Esophagus muscularis mucosa (tissue), 4 donors: ENCODE measurements at places on chromosomes 7 and 10.

GRCh38 chr10:124259139-124259825 lies 159.4 kb downstream of the OAT start:
- DNase-seq, result no peak

DNA sequence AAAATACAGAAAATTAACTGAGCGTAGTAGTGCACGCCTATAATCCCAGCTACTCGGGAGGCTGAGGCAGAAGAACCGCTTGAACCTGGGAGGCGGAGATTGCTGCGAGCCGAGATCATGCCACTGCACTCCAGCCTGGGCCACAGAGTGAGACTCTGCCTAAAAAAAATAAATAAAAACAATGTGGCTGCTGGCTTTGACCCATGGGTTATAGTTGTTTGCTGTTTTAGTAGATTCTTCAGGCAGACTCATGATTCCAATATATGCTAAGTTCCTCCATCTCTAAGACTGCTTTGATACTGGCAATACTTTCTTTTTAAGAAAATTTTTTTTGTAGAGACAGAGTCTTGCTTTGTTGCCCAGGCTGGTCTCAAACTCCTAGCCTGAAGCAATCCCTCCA lies 8.4 kb downstream of the OLAH start:
- DNase-seq, result no peak

DNA sequence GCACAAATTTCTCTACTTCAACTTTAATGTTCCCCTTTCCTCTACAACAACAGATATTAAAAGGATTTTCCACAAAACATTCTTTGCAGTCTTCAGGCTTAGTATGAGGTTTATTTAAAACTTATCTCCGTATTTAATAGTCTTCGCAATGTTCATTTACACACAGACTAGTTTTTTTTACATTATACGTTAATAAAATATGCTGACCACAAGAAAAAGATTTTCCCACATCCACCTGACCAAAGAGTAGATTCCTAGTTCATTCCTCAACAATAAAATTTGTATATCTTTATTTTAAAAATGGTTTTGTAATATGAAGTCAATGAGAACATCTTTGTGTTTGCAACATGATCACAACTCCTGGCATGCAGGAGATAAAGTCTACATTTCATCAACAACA lies 42.4 kb downstream of the POT1 start:
- DNase-seq, result no peak

DNA sequence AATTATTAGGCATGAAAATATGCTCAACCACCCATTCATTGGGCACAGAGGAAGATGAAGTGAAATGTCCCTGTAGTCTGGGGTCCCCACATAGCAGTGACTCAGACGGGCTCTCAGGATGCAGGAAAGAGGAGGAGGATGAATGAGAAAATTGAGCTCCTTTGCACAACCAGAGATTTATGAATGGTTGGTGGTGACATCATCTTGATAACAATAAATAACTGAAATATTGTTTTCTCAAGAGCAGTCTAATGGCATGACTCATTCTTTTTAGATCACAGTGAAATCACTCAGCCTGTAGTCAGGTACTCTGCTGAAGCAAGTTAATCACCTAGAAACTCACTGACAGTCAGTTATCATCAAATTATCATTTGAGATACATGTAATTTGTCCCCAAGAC lies 254.1 kb downstream of the RELN start:
- DNase-seq, result no peak

DNA sequence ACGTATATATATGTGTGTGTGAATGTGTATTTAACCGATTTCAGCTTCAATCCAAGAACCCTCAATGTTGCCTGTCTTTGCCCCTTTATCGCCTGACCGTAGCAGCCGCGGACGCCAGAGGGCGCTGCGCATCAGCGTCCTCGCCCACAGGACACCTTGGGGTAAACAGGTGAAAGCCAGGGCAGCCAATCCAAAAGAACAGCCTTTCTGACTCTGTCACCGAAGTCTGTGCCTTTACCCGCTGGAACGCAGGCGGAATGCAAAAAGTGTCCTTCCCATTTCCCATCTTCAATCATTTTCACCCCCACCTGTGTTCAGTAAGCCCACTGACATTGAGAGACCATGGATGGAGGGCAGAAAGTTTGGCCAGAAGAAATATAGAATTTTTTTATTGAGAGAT lies 3.6 kb downstream of the NXPH1 start:
- no peak for DNase-seq

DNA sequence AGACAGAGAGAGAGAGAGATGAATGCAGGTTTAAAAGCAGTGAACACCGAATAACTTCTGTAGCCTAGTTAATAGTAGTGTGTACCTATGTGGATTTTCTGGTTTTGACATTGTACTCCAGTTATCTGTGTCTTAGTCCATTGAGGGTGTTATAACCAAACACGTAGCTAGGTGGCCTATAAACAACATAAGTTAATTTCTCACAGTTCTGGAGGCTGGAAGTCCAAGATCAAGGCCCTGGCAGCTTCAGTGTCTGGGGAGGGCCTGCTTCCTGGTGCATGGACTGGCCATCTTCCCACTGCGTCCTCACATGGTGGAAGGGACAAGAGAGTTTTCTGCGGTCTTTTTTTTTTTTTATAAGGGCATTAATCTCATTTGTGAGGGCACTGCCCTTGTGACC lies 23.5 kb downstream of the AOC1 start:
- peak; percentile 12 for DNase-seq

DNA sequence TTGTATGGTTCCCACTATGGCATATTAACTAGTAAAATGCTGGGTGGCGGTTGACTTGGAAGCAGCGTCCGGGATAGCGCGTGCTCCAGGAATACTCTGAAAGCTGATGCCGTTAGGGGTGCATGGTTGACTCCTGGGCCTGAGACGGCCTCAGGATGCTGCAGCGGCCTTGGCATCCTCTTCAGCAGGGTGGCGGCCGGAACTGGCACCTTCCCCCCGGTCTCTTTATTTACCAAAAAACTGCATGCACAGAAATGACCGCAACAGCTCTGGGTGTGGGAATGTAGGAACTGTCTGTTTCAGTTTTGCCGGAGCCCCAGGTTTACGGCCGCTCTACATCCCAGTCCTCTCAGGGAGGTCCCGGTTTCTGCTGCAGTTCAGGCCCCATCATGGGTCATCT lies 28.8 kb downstream of the PFKP start:
- no peak for DNase-seq
